ENCODE measurements at places on chromosomes 4 and X.

GRCh38 chr4:86043755-86044592 lies 315.9 kb downstream of the MAPK10 start:
- DNase-seq, result no peak

- no peak for DNase-seq
Observed at GRCh38 chrX:124127496-124127895, 166.0 kb downstream of the STAG2 start.

DNA sequence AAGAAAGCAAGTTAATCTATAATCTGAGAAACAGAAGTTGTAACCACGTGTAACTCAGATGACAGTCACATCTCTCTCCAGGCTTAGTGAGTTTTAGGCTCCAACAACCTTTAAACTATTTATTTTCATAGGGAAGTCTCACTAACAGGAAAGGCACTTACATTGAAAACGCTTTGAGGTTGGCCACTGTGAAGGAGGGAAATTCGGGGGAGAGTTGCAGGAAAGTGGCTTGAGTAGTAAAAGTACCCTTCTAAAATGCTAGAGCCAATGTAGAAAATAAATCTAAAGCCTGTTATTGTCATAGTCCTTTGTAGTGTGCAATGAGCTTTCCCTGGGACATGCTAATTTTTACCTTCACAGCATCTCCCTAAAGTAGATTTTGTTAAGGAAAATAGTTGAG lies 995 bp upstream of the NFXL1 start:
- no peak for DNase-seq

GRCh38 chr4:102783006-102783405 lies 22.2 kb upstream of the MANBA start:
- no peak for DNase-seq

DNA sequence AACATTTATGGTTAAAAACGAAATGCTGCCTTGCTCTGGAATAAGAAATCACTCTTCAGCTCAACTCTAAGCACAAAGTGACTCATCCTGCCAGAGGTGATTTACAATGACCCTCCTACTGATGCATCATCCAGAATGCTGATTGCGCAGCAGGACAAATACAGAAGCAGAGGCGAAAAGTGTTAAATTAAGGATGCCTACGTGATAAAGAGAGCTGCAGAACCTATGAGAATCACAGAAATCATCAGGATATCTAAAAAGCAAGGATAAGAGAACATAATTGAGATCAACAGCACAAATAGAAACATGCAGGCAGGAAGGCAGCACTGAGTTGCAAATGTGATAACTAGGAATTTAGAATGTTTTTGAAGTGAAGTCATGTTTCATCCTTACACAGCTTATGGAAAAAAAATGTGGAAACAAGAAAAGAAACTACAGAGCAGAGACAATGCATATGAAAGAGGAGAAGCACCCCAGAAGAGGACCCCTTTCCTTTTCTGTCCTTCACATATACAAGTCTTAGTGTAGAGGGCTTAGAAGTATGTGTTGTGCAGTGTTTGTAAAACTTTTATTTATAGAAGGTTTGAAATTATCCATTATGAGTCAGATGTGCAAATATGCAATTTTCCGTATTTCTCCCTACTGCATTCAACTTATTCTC lies 188.4 kb downstream of the SLC7A11 start:
- DNase-seq, result no peak

- no peak for DNase-seq
Observed at GRCh38 chr4:169024762-169025161, 14.7 kb upstream of the CBR4 start.

Measured in NT2/D1 (cell line).